Stimulated activated CD4-positive, alpha-beta T cell treated with anti-CD3 and anti-CD28 coated beads, Interleukin-15, amount 100 ng/mL, for 24 hours (primary cell): ENCODE measurements at places on chromosomes 1 and 21.

DNA sequence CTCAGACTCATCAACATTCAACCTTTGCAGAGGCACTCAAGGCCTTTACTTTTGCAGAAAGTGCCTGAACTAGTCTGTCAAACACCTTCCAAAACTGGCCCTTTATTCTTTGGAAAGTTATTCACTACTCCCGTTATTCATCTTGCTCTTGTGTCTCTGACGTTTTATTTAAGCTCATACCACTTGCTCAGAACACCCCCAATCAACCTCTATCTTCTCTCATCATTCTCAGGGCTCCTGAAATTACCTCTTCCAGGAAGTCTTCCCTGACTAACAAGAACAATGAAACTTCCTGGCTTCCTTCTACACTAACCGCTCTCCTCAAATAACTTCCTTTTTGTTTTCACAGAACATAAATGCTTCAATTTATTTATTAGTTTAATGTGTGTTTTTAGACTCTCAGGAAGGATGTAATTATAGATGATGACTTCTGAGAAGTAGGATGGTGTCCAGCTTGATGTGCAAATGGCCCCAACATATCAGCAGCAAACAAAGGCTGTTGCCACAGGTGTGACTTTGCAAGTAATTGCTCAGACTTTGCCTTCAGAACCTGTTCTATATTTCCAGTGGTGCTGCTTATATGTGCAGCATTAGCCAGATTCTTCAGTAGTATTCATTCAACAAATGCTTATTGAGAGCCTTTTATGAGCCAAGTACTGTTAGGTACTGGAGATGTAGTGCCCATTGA, 22.8 kb upstream of the BATF3 start:
- DNase-seq, result no peak

DNA sequence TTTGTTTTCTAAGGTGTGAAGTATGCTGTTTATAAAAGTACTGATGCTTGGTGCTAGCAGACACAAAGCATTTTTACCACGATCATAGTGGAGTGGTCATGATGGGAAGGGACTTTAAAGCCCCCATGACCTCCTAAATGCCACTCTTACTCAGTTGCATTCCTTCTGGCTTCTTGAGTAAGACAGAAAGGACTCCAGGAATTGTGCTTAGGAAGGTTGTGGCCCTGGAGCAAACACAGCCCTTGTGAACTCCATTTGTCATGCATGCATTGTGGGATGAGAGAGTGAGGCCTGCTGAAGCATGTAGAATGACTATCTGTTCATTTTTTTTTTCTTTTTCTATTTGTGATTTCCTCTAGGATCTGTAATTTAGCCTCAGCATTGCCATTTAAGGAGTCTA, 34.2 kb downstream of the AK5 start:
- DNase-seq, result no peak

DNA sequence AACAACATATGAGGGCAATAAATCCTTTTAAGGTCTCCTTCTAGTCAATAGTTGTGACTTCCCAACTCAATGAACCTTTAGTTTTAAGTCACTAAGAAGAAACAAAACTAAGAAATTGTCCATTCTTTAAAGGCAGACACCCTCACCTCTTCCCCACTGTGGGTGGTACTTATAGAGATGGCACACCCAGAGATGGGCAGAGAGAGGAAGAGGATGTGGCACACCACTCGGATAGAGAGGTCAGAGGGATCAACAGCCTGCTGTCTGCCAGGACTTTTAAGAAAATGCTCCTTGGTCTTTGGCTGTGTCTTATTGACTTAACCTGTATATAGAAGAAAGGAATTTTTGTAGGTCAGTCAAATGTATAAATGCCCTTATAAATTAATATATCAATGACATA, 45.1 kb downstream of the FASLG start:
- no peak for DNase-seq

- DNase-seq, result no peak
These were observed 9.4 kb downstream of the COL6A1 start for GRCh38 chr21:45990741-45991605.

DNA sequence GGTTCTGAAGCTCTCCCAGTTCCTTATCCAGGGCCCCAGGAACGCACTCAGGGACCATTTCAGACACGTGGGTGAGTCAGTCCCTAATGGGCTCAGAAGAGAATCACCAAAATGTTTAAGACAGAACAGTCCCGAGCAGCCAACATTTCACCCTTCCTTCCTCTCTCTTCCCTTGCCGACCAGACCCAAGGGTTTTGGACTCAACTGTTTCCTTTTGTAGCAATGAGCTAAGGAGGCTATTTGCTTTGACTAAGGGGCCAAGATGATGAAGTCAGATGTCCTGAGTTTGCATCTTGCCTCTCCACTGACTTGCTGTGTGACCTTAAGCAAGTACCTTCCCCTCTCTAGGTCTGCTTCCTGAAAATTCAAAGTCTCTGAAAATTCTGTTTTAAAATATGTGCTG, 472.3 kb upstream of the VAMP3 start:
- no peak for DNase-seq

GRCh38 chr1:190478149-190479049, 735 bp upstream of the BRINP3 start:
- DNase-seq, result no peak

DNA sequence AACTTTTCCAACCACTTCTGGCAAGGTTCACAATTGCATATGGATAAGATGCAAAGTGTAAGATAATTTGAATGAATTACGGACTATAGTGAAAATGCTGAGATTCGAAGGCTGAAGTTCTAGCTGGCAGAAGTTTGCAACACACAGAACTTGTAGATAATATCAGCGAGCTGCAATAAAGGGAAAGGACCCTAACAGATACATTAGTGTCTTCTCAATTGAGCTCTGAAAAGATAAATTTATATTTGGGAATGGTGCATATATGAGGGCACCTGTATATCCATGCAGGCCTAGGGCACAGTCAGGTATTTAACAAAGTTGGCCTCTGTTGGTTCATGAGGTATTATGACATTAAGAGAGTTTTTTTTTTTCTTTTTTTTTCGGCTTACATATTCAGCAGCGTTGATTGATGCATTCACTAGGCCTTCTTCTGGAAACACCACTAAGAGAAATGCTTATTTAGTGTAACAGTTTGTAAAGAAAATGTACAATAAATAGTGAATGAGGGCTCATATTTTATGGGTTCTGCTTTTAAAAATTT, 2.2 kb downstream of the NFIA start:
- DNase-seq, result no peak

DNA sequence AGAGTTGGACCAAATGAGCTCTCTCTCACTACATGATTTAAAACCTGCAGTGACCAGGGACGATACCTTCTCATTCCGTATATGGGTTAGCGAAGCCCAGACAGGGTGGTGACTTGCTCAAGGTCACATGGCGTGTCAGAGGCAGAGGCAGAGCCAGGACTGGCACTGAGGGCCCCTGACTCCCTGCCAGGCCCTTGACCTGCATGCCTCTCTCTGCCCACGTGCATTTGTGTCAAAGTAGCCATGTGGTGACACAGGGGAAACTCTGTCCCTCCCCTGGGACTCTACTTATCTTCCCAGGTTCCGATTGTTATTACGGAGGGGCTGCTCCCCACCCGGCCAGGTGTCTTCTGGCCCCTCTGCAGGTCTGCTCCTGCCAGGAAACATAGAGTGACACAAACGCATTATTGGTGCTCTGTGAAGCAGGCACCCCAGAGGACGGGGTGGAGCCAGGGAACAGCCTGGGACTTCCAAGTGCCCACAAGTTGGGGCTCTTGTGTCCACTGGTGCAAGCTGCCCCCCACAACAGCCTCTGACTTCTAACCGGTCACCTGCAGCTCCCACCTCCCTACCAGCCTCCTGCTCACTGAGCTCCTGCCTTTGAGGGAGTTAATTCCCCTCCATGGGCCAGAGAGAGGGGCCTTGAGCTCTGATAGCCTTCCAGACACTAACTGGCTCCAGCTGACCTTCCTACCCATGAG, 7.3 kb upstream of the TINAGL1 start:
- DNase-seq, result no peak

GRCh38 chr21:26177746-26178426, 7.3 kb upstream of the APP start:
- DNase-seq, result no peak

DNA sequence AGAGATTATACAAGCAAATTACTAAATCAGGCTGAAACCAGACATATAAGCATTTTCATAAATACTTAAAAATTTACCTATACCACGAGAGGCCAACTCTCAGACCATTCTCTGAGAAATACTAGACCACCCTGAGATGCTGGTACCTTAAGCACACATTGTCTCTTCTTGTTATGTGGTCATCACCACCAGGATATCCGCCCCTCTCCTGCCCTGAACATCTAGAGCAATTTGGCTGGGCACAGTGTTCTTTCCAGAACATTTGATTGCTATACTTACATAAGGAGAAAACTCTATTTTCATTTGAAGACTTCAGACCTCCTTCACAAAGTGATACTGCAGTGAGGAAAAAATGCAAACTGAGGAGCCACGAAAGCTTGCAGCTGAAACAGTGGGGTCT, 36.2 kb upstream of the DUSP10 start:
- DNase-seq, result no peak

DNA sequence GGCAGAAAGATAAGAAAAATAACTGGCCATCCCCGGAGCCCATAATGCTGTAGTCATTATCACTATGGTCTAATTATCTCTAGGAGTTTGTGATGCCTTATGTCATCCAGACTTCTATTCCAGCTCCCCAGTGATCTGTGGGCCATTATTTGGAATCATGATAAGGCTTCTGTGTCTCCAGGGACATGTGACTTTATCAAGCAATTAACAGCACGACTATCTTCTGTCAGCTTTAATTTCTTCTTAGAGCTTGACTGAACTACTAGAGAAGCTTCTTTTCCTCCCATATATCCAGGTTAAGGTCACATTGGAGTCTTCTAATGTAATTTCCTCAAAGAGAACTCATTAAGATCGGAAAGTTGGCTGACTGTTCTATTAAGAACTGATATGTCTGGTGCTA, 100.4 kb downstream of the LHX8 start:
- DNase-seq, result no peak

DNA sequence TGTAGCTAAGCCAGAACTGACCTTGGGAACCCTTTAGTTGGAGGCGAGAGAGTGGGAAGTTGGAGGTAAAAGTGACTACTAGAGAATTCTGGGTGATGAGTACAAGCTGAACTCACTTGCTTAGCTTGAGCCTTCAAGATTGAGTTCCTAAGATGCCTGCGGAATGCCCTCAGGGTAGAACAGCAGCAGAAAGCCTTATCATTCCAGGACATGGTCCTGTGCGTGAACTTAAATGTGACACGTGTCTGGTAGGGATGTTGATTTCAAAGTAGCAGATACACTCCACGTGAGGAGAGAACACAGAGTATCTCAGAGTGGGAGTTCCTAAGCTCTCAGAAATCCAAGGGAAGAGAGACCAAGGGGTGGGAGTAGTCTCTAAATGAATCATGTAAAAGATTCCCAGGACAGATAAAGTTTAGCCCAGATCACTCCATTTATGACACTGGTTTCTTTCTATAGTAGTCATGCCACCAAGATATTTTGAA, 60.1 kb downstream of the KCNK1 start:
- no peak for DNase-seq

DNA sequence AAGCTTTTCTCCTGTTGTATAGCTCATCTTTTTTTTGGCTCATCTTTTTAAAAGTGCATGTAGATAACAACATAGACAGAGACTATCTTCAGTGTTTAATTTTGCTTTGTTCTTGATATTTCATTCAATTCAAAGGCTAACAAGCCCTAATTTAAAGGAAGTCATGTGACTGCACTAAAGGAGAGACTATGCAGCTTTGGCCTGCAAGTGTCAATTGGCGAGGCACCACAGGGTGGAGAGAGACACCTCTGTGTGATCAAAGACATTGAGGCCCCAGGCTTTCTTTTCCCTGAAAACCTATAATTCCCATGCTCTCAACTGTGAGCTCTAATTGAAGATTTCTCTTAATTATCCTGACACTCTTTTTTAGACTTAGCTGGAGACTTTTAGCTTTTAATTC, 53.6 kb downstream of the CHODL start:
- DNase-seq, result no peak

GRCh38 chr21:43211760-43212115, 42.9 kb downstream of the CRYAA start:
- DNase-seq, result no peak

DNA sequence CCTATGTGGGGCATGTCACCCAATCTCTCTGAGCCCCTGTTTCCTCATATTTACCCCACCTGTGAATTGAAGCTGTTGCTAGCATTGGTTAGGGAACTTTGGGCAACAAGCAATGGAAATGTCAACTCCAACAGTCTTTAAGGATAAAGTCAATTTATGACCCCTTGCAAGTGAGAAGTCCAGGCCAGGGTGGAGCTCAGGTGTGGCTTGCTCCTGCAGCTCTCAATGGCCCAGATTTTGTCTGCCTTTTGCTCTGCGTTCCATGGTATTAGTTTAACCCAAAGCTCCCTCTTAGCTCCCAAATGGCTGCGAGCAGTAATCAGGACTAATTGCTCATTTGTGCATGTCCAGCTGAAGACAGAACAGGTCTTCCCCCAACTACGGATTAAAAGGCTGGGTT, 70.4 kb upstream of the ABCG1 start:
- no peak for DNase-seq

- no peak for DNase-seq
These were observed 14.7 kb upstream of the STRIP1 start for GRCh38 chr1:110019770-110020169.

- no peak for DNase-seq
These were observed 3.0 kb upstream of the NEK7 start for GRCh38 chr1:198153804-198154203.

DNA sequence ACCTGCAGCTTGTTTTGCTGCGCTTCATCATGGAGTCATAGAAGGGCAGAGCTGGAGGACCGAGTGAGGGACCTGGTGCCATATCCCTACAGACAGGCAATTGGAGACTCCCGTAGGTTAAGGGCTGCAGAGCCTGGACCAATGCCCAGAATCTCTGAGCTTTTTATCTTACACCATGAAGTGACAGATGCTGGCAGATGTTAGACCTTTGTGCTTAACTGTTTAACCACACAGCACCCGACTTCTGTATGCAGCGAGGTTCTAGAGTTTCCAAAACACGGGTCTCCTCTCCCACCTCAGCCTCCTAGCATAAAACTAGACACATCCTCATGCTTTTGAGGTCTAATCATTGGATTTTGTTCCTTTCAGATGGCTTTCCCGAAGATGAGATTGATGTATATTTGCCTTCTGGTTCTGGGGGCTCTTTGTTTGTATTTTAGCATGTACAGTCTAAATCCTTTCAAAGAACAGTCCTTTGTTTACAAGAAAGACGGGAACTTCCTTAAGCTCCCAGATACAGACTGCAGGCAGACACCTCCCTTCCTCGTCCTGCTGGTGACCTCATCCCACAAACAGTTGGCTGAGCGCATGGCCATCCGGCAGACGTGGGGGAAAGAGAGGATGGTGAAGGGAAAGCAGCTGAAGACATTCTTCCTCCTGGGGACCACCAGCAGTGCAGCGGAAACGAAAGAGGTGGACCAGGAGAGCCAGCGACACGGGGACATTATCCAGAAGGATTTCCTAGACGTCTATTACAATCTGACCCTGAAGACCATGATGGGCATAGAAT, 47.6 kb downstream of the B3GALT5 start:
- DNase-seq, result no peak

- no peak for DNase-seq
These were observed 126.8 kb downstream of the RGS21 start for GRCh38 chr1:192443616-192444015.

- DNase-seq, result no peak
These were observed at the start of gene MAB21L3 for GRCh38 chr1:116110567-116111523. Gene MAB21L3 (plus strand): TSS chr1:116111399. CDS start chr1:116112616, 1,217 bp downstream.

GRCh38 chr21:28200726-28201125, 792.0 kb downstream of the LTN1 start:
- no peak for DNase-seq

- DNase-seq, result no peak
These were observed 77.9 kb downstream of the POFUT2 start for GRCh38 chr21:45209685-45210284.

GRCh38 chr1:236508593-236509027, 15.2 kb upstream of the LGALS8 start:
- DNase-seq, result no peak
